AG20443 (cell line): ENCODE measurements at places on chromosomes 11 and 22.

GRCh38 chr22:38482662-38483308, 14.9 kb downstream of the KDELR3 start:
- DNase-seq = no peak

DNA sequence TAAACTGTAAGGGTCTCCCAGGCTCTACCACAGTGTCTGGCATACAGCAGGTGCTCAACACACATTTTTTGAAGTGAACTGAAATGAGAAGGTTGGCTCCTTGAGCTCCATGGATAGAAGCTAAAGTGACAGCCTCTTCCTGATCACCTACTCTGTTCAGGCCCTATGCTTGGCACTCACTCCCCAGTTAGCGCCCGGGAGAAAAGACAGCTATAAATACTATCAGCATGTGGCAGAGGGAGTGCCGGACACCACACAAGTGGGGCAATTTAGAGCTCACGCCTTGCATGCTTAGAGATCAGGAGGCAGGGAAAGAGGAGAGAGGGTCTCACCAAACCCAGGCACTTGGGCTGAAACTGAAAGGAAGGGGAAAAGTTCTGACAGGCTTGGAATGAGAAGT, 195.5 kb downstream of the BUD13 start:
- no peak for DNase-seq

GRCh38 chr11:30159546-30159945, 71.3 kb upstream of the FSHB start:
- DNase-seq = no peak

DNA sequence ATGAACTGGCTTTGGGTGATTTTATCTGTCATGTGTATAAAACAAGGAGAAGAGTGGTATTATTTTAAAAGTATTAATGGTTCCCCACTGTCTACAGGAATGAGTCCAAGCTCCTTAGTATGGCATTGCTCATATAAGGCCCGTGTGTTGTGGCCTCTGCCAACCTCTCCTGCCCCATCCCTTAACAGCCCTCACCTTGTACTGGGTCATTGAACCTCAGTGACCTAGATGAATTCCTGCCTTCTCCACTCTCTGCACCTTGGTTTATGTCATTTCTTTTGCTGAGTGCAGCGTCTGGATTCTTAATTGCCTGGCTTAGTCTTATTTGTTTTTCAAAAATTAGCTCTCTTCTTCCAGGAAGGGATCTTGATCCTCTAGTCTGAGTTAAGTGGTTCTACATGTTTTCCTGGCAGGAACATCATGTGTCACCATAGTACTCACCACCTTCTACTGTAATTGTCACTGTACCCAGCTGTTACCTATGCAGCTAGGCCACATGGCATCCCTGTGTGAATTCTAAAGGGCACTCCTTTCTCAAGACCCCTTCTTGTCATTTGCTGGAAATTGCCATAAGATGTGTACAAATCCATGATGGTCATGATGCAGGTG, 36.2 kb upstream of the POGLUT3 start:
- no peak for DNase-seq

GRCh38 chr22:36413022-36413775, 25.4 kb upstream of the MYH9 start:
- DNase-seq = no peak

GRCh38 chr22:49412236-49412635, 415.4 kb downstream of the BRD1 start:
- DNase-seq = no peak

GRCh38 chr22:24207264-24208011, 26.2 kb downstream of the SUSD2 start:
- DNase-seq = no peak

GRCh38 chr22:39288135-39288898, 31.1 kb downstream of the RPL3 start:
- no peak for DNase-seq

- no peak for DNase-seq
These were observed 19.7 kb upstream of the OSBPL5 start for GRCh38 chr11:3184732-3185347.

DNA sequence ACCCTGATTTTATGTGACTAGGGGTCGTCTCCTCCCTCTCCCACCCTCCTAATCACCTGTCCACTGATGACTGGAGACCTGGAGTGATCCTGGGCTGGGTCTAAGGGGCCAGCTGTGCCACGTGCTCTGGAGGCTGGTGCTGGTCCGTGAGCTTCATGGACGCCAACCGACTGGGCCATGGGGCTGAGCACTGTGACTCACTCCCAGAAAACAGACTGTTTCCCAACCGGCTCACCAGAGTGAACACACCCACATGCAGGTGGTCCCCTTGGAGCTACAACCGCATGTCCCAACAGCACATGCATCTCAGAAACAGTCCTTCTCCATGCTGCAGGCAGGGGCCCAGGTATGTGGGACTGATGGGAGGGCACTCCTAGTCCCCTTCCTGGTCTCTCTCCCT, 14.0 kb upstream of the LMO1 start:
- DNase-seq = no peak

GRCh38 chr22:35663371-35663770, 15.1 kb downstream of the APOL6 start:
- DNase-seq = no peak

DNA sequence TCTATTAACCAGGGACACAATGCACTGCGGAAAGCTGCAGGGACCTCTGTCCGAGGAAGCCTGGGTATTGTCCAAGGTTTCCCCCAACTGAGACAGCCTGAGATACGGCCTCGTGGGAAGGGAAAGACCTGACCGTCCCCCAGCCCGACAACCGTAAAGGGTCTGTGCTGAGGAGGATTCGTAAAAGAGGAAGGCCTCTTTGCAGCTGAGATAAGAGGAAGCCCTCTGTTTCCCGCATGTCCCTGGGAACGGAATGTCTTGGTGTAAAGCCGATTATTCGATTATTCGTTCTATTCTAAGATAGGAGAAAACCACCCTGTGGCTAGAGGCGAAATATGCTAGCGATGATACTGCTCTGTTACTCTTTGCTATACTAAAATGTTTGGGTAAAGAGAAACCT, 5.2 kb downstream of the BET1L start:
- no peak for DNase-seq

- DNase-seq = no peak
These were observed 22.7 kb downstream of the KCNJ4 start for GRCh38 chr22:38432264-38432663.
